Large intestine (tissue), 12 donors: ENCODE measurements at places on chromosomes 1 and 21. TPM values are rescaled to one million over a fixed set of nuclear protein-coding genes. Genes with fewer than 3 reads are reported as not detected.

The FYB2 gene
- 10.8 TPM for polyA plus RNA-seq

The PIGR gene
- polyA plus RNA-seq, result 23.7 TPM

DNA sequence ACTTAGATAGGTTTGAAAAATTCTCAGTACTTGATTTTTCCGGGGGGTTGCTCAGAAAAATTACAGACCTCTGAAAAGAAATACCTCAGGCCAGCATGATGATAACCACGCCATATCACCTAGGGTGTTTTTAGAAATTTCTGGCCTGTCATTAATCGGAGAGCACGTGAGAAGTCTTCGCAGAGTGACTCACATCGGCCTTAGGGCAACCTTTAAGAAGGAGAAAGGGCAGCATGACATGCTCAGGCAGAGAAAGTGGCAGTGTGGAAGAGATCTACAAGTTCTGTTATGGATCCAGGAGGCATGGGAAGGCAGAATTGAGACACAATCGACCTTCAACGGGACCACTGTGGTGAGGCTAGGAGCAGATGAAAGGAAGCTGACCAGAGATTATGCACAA, 506.3 kb downstream of the LMO4 start:
- no peak for DNase-seq
- H3K4me3 ChIP-seq, result no peak overlapping the region
- no peaks in the 10 kb centered on the region for H3K4me1 ChIP-seq
- H3K36me3 ChIP-seq, result no peaks in the 10 kb centered on the region
- H3K27me3 ChIP-seq, result no peaks in the 10 kb centered on the region

DNA sequence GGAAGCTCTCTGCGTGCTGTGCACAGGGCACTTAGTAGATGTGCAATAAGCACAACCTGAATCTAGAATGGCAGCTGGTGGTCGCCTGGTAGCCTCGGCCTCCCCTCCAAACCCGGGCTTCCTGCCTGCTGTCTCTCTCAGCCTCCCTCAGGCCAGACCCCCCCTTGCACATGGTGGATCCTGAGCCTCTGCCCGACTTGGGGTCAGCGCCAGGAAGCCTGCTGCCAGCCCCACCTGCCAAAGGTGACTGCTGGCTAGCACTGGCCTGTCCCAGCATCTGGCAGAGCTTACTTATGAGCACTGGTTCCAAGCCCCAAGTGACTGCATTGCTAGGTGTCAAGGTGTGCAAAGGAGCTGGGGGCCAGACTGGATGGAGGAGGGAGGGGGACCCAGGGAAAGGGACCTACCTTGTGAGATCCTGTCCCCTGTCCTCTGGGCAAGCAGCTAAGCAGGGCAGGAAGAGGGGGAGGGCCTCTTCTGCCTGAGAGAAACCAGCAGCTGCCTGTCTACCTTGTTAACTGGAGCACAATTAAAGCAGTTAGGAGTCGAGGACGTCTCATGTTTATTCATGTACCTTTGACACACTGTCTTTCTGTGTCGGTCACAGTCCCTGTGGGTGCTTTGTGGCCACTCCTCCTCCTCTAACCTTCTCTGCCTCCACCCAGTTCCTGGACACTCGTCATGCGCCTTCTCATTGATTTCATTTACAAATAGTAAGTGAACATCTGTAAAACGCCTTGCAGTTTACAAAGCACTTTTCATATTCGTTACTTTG, 100.9 kb downstream of the DDX20 start:
- no peak overlapping the region for H3K27ac ChIP-seq
- DNase-seq, result no peak
- peaks cover 8% of the 10 kb centered on the region for H3K27me3 ChIP-seq
- H3K36me3 ChIP-seq, result no peaks in the 10 kb centered on the region

- H3K4me3 ChIP-seq, result no peak overlapping the region
- no peak overlapping the region for H3K27ac ChIP-seq
- no peaks in the 10 kb centered on the region for H3K36me3 ChIP-seq
Measured at GRCh38 chr1:110556471-110556807, 37.5 kb upstream of the KCNA10 start.
